ENCODE measurements at places on chromosomes 7 and 10.

DNA sequence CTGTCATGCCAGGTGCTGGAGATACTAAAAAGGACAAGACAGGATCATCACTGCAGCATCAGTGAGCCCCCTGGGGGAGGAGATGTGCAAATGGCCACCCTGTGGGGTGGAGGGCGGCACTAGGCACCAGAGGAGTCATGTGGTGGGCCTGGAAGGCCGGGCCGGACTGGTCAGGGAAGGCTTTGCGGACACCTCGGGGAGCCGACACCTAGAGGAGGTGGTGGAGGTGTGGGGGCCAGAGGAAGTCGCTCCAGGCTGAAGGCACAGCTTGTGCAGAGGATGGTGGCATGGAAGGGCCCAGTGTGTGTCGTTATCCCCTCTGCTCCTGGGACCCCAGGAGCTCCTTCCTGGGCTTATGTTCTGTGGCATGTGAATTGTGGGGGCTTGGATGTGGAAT is 437.7 kb downstream of the RPS24 start:
- DNase-seq: peak; percentile 45

DNA sequence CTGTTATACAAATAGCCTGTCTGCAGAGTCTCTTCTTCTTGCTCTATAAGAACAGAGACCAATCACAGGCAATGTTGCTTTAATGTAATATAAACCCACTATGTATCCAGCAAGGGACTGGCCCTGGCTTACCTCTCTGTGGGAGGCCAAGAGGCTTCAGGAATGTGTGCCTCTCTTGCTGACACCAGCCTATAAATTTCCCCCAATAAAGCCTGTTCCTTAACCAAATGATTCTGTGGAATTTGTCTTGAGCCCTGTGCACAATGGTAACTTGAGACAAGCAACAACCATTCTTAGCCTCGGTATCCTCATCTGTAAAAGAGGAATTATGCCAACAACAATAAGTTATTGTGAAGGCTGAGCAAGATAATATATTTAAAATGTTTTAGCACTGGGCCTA is 563.7 kb downstream of the GRM8 start:
- DNase-seq: no peak

GRCh38 chr7:80611353-80611752 is 27.1 kb upstream of the CD36 start:
- no peak for DNase-seq

GRCh38 chr7:114864278-114864677 is 57.6 kb upstream of the MDFIC start:
- no peak for DNase-seq

- DNase-seq: no peak
Observed at GRCh38 chr7:94348142-94348541, 46.6 kb upstream of the COL1A2 start.

GRCh38 chr7:44431091-44431608 is 59.3 kb downstream of the NUDCD3 start:
- no peak for DNase-seq

- no peak for DNase-seq
Observed at GRCh38 chr7:88347517-88347916, 40.8 kb upstream of the STEAP4 start.

DNA sequence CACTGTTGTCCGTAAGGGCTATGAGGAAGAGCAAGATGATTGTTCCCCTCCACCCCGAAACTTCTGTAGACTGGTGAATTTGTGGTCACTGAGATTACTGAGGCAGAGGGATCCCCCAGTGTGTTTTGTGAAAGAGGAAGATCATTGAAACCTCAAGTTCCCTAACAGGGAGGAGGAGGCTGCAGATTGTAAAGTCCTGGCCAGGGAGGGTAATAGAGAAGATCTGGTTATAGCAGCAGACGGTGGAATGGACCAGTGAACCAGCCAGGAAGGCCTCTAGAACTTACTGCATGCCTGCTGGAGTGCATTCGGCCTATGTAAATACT is 31.1 kb downstream of the LMTK2 start:
- no peak for DNase-seq

- DNase-seq: no peak
Observed at GRCh38 chr10:34956756-34957155, 133.4 kb downstream of the CUL2 start.

- no peak for DNase-seq
Observed at GRCh38 chr7:4964506-4964905, 5.5 kb upstream of the MMD2 start.

DNA sequence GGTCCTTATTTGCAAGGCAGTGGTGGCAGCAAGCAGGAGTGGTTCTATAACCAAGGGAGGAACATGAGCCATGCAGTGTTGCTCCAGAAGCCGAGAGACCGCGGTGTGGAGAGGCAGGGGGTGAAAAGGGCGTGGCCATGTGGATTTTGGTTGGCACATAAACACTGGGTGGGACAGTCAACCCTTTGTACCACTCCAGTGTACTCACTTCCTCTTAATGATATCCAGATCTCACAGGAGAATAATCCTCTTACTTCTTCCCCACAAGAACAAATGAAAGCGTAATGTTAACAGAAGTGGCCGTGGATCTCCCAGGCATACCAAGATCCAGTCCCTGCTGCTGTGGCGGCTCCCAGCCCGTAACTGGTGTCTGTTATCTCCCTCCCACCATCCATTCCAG is 42.4 kb downstream of the XRCC2 start:
- DNase-seq: no peak

DNA sequence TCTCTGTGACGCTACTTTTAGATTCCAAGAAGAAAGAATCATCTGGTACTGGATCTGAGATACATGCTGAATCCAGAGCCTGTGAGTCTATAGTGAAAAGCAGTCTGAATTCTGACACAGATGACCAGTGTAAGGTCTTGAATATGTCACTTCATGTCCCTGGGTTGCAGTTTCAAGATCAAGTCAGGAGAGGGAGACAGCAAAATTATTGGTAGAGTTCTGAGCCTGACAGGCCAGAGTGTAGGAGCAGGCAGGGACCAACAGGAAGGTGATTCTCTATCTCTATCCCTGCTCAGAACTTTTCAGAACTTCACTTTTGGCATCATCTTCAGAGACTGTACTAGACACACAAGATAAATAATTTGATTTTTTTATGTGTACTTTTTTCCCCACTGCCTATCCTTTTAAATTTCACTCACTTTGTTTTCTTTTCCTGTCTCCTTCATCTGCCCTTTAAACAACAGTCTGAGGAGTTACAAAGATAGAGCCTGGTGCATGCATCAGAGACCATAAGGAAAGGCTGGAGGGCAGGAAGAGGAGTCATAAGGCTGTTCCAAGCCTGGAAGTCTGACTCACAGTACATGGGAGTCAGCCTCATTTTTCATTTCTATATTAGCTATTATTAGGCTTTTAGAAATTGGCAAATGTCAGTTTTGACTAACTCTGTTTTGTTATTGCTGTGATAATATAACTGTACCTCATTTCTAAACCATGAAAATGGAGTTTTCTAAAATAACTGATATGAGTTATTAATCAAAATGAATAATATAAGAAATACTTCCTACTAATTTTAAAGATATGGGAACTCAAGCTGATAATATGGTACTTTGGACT is 120.2 kb upstream of the TMEM229A start:
- DNase-seq: no peak

- DNase-seq: no peak
Observed at GRCh38 chr10:69362471-69362954, 54.2 kb downstream of the TACR2 start.

DNA sequence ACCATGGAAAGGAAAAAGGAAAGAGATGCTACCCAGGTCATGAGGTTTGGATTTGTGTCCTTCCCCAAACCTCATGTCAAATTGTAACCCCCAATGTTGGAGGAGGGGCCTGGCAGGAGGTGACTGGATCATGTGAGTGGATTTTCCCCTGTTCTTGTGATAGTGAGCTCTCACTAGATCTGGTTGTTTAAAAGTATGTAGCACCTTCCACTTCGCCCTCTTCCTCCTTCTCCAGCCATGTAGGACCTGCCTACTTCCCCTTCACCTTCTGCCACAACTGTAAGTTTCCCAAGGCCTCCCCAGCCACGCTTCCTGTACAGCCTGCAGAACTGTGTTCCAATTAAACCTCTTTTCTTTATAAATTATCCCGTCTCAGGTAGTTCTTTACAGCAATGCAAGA is 113.9 kb downstream of the FAM107B start:
- no peak for DNase-seq

DNA sequence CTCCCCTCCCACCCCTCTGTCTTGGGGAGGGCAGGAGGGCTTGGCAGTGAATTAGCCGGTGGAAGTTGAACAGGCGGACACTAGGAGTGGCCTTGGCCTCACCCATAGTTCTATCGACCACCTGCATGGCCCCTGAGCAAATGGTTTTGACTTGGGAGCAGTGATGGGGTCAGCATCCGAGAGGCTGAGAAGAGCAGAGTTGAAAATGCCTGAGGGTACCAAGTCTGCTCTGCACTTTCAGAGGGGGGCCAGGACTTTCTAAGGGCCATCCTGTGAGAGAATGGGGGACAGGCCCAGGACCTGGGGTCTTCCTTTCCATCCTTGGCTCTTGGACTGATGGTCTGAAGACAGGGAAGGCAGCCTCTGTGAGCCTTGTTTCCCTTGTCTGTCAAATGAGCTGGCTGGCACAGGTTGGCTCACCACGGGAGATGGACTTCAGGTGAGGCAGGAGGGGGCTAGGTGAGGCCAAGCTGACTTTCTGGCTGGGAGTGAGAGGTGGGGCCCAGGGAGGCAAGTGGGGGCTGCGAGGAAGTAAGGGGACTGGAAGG is 29.4 kb downstream of the CDH23 start:
- DNase-seq: peak; percentile 37

DNA sequence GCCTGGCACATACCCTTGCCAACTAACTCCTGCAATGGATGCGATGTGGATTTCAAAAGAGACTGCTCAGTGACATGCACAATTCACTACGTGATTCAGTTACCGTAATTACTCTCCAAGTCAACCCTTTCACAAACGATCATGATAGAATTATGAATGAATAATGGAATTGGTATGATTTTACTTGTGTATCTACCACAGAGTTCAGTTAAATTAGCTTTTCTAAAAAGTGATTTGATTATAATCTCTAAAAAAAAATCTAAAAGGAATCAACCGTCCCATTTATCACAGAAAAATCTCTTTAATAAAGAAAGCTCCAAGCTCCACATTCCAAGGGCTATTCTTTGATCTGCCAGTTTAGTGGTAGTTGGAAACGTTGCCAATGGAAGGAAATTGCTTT is 30.4 kb upstream of the RSU1 start:
- DNase-seq: no peak

- no peak for DNase-seq
Observed at GRCh38 chr7:101137651-101138212, 10.8 kb downstream of the SERPINE1 start.

DNA sequence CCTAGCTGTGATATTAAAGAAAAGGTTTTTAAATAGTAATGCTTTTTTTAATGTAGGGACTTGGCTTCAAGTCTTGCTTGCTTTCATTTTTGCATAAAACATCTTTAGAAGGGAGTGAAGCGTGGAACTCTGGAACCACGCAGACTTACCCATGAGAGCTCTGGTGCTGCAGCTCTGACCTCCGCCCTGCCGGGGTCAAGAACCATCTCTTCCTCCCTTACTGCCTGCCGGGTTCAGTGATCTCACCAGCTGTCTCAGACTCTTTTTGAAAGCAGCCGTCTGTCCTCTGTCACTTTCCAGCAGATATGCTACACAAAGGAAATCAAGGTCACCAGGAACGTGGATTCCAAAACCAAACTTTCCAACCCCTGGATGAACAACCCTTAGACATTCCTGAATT is 353.8 kb downstream of the GPR37 start:
- no peak for DNase-seq

DNA sequence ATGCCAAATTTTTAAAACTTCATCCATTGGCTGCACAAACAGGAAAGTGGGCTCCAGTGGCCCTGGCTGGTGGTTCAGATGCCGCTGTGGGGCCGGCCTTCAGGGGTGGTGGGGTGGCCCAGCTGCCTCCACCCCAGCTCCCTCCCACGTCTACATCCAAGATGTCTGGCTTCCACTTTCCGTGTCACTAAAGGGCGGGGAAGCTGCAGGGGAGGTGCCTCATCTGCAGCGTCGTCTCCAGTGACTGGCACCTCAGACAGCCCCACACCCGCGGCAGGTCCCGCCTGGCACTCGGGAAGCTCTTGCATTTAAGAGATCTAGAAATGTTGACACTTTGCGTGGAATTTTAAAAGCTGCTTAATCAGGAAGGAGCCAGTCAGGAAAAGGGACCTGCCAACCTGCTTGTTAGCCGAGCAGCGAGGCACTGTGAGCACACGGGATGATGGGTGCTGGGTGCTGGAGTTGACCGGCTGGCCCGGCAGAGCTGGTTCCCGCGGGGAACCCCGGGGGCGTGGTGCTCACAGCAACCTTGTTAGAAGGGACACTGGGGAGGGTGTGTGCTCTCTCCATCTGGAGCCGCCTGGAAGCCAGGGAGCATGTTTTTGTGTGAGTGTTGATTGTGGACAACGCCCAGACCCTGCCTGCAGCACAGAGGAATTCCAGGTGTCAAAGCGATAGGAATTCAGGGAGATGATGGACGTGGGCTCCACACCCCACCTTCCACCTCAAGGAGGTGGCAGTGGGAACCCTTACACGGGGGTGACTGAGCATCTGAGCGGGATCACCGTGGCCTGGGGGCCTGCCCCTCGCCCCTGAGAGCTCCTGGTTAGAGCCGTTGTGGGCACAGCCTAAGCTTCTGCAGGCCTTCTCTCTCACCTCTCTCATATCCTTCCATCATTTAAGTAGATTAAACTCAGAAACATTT is 320.5 kb downstream of the PTPRN2 start:
- no peak for DNase-seq

DNA sequence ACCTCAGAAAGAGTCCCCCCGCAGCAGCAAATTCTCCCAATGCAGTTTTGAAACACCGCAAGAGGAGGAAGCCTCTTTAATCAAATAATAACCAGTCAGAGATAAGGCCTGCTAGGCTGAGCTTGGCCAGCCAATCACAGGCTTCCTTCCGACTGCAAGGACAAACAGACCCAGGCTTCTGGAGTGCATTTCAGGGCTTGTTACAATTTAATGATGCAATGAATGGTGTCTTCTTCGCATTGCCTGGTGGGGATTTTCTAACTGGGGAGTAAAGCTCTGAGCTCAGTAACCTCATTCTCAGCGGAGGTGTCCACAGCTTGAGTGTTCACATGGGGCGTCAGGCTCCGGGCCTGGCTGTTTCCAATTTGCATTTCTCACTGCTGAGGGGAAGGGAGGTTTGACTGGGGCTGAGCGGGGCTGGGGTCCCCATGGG is 31.8 kb upstream of the GPAM start:
- no peak for DNase-seq

DNA sequence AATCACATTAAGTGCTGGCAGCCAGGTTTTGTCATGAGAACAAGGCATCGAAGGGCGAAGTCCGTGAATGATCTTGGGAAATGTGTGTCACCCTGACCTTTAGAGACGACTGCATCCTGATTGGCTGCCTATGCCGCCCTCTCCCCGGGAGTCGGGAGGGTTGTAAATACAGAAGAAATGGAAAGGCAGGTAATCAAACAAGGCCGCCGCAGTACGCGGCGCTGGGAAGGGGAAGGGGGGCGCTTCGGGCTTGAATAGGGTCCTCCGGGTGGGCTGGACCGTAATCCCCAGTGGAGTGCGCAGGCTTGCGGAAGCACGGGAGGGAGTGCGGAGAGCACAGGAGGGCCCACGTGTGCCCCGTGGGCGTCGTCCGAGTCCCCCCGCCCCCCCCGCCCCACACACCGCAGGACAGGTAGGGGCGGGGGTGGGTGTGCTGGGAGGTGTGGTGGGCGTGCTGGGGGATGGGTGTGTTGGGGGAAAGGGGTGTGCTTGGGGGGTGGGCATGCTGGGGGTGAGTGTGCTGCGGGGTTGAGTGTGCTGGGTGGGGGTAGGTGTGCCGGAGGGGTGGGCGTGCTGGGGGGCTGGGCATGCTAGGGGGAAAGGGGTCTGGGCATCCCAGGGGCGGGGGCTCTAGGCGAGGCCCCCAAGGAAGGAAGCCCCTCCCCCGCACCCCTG is 169.4 kb downstream of the ARHGAP12 start:
- peak; percentile 72 for DNase-seq

GRCh38 chr7:94062372-94062771 is 58.2 kb upstream of the BET1 start:
- no peak for DNase-seq
